ENCODE measurements at places on chromosomes 7 and 10.
A peak's percentile ranks its signal among the peaks of the same experiment; 100 is the strongest.

DNA sequence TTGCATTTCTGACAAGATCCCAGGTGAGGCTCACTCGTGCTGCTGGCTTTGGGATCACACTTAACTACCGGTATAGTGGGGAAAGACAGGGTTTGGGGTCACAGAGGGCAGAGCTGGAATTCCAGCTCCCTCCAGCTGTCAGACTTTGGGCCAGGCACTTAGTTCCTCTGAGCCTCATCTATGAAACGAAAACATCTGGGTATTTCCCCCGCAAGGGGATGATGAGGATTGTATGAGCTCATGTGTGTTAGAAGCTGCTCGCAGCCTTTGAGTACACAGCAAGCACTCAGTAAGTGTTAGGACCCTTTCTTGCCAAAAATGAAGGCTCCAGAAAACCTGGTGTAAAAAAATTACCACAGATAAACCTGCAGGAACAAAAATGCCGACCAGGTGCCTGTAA lies 66.1 kb downstream of the PRPF18 start:
- DNase-seq = no peak

GRCh38 chr7:127146746-127147536 lies 105.8 kb downstream of the GRM8 start:
- no peak for DNase-seq

- no peak for DNase-seq
Observed at GRCh38 chr10:6212806-6213205, 10.1 kb downstream of the PFKFB3 start.

DNA sequence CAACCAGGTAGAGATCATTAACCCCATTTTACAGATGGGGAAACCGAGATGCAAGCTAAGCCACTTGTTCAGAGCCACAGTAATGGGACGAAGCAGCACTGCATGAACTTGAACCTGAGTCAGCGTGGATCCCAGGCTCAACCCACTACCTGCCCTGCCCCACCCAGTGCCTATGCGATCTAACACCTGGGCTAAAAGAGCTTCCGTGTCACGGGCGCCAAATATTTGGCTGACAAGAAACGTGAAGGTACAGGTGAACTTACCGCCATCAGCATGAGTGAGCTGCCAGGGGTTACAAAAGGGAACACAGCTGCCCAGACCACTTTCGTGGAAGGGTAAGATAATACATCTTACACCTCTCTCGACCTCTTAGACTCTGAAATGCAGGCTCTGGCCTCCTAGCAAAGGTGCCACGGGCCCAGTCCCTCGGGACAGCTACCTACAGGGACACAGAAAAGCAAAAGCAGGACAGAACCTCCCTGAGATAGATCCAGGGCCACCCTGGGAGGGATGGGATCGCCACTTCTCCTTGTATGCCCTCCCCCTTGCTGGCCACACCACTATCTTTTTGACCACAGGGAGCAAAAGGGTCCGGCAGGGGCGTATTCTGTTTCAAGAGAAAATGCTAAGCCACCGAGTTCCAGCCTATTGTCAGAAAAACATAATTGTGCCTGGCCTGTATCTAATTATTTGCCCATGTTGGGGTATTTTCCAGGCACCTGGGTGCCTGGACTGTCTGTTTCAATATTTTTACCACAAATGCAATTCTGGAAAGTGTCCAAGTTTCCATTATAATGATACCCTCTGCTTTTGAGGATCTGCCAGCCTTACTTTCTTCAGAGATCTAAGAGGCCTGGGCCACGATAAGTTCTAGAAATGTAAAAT lies 6.4 kb downstream of the CHST15 start:
- no peak for DNase-seq

DNA sequence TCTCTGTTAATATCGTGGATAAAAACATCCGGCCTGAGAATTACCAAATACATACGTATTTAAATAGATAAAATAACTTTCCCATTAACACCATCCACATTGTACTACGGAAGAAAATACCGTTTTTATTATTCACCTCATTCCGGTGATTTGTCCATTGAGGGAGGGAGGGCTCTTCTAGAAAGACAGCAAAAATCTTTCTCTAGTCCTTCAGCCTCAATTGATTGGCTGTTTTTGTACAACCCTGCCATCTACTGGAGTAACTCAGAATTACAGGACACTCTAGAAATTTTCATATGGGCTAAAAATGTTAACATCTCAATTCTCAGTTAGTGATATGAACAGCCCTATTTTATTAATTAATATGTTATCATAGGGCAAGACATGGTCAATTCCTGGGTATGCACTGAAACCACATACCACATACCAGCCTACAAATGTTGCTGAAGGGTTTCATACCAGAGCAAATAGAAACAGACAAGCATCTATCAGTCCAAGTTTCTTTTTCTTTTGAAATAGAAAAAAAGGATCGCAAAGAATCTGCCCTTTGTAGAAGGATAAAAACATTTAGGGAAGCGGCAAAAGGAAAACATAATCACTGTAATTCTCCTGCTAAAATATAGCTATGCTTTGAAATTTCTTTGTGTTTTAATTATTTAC lies 55.8 kb upstream of the CDCA7L start:
- peak; percentile 4 for DNase-seq

DNA sequence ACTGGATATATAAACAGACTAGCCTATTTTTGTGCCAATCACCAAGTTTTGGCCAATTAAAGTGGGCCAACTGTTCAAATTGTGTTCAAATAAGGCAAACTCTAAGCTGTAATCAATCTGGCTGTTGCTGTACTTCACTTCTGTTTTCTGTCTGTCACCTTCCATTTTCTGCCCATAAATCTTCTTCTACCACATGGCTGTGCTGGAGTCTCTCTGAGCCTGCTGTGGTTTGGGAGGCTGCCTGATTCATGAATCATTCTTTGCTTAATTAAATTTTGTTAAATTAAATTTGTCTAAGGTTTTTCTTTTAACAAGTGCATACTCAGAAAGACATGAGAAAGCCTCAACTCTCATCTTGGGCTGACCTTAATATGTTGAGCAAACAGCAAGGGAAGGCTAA lies 172.6 kb upstream of the VIPR2 start:
- DNase-seq = no peak

DNA sequence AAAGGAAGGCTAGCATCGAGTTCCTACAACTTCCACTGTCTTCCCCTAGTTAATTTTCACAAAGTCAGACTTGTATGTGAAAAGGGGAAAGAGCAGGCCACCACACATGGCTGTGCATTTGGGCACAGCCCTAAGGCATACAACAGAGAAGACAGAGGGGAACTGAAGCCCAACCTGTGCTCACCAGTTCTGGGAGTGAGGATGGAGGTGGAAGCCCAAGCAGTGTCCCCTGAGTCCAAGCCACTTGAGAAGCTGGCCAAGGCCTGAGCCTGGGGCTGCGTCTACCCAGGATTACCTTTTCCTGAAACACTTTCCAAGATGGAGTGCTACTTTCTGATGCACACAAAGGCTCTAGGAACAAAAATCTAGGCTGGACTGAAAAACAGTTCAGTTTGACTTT lies 20.3 kb downstream of the GPNMB start:
- no peak for DNase-seq

DNA sequence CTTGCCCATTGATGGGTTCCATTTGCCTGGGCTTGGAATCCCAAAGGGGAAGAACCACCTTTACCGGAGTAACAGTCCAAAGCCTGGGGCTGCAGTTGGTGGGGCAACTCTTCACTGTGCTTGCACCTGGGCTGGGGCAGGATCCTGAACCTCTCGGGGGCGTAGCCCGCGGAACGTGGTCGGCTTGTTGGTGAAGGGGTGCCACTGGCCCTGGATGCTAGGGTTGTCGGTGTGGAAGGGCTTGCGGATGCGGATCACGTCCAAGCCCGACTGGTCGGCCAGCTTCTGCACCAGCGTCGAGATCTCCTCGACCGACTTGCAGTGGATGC lies 710 bp downstream of the MRPL43 start:
- no peak for DNase-seq

- DNase-seq = no peak
Observed at GRCh38 chr10:133070810-133071209, 16.9 kb upstream of the ADGRA1 start.

DNA sequence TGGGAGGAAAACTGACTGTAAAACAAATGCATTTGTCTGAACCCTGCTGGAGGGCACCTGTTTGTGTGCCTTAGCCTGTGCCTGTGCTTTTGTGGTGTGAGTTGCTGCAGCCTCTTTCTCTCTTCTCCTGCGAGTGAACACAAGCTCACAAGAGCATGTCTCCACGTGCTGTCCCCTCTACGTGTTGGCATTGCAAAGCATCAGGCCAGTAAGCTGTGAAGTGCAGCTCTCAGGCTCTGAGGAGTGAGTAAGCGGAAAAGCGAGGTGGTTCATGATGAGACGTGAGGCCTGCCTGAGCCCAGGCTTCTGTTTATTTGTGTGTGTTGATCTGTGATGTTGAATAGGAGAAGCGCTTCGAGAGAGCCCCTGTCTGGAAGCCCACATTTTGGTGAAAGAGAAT lies 85.6 kb upstream of the PDCD4 start:
- no peak for DNase-seq

- no peak for DNase-seq
Observed at GRCh38 chr7:132475037-132475668, 101.1 kb downstream of the PLXNA4 start.

DNA sequence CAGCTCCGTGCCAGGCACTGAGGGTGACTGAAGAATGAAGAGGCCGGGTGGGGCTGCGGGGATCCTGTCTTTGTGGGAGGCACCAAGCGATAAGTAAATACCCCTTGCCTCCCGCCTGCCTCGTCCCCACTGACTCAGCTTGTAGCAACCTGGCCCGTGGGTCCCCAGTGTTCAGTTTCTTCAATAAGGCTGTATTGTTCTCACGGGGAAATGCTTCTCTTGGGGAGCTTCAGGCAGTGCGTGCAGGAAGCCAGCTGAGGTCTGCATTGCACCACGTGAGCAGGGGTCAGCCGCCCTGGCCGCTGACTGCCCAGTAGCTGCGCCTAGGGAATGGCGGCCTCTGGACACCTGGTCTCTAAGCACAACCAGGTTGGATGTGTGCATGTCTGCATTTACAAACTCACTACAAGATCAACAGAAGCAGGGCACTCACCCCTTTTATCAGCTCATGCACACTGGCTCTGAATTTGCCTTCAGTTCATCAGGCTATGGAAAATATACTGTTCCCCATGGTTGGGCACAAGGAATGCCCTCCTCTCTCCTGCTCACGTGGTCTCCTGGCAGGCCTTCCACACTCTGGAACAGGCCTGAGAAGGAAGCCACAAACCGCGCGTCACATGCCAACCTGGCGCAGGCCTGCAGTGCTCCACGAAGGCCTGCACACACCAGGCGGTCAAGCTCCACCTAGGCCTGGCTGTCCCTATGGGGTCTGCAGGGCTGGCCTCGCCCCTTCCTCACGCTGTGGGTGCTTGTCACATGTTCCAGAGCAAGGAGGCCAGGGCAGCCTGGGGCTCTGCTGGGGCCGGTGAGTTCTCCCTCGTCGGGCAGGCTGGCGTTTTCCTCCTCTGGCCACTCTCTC lies 135.7 kb upstream of the RNF32 start:
- DNase-seq = no peak

GRCh38 chr7:9391221-9391620 lies 957.8 kb downstream of the NXPH1 start:
- no peak for DNase-seq

DNA sequence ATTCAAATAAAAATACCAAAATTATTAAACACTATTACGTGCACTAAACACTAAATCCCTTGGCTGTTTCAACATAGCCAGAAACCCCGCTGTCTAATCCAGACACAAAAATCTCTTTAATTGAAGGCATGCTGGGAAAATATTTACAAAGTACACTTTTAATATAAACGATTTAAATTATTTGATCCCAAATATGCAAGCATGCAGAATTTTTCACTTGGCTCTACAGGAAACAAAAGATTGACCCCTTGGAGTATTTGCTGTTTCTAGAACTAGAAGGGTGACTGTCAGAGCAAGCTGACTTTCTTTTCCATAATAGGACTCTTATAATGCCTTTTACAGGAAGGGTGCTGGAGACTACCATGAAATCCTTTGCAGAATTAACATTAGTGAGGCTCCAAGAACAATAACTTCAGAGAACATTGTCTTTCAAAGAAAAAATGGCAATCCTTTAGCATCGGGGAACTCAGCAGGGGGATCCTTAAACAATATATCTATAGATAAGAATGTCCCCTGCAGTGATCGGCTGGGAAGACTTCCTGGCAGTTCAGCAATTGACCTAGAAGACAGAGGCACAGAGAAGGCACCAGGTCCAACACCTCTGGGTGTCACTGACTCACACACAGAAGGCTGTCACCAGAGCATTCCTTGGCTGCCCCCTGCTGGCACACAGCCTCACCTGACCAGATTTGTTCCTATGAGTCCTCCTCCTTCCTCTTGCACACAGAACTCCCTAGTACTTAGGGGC lies 55.8 kb upstream of the MRLN start:
- peak; percentile 65 for DNase-seq

DNA sequence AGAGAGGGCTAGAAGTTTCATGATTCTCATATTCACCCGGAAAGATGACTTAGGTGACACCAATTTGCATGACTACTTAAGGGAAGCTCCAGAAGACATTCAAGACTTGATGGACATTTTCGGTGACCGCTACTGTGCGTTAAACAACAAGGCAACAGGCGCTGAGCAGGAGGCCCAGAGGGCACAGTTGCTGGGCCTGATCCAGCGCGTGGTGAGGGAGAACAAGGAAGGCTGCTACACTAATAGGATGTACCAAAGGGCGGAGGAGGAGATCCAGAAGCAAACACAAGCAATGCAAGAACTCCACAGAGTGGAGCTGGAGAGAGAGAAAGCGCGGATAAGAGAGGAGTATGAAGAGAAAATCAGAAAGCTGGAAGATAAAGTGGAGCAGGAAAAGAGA lies 5.3 kb downstream of the GIMAP4 start:
- DNase-seq = no peak

GRCh38 chr10:81524467-81524866 lies 350.5 kb upstream of the NRG3 start:
- no peak for DNase-seq

- DNase-seq = no peak
Observed at GRCh38 chr10:124696446-124697392, 47.5 kb downstream of the FAM53B start.

- peak; percentile 69 for DNase-seq
Observed at GRCh38 chr10:97543025-97543546, 29.5 kb upstream of the ANKRD2 start.

- no peak for DNase-seq
Observed at GRCh38 chr10:129637010-129637409, 170.0 kb downstream of the MGMT start.

GRCh38 chr10:57785546-57785945 lies 482.1 kb downstream of the IPMK start:
- DNase-seq = no peak

DNA sequence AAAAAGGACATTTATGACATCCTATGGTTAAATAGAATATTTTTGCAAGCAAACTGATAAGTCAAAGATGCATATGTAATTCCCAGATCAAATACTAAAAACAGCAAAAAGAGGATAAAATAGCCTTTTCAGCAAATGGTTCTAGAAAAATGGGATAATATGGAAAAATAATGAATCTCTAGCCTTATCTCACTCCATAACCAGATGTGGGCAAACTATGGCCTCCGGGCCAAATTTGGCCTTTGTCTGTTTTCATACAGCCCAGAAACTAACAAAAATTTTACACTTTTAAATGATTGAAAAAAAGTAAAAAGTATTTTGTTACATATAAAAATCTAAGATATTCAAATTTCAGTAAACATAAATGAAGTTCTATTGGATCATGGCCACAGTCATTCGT lies 215.4 kb upstream of the PRSS1 start:
- no peak for DNase-seq

GRCh38 chr10:10146604-10147003 lies 871.1 kb upstream of the CELF2 start:
- DNase-seq = no peak

Data from stimulated activated CD4-positive, alpha-beta T cell treated with anti-CD3 and anti-CD28 coated beads, Interleukin-4, amount 100 ng/mL, for 48 hours (primary cell).